ENCODE measurements at places on chromosomes 6 and 20. TPM values are rescaled to one million over a fixed set of nuclear protein-coding genes. Genes with fewer than 3 reads are reported as not detected.

Gene DEFB132
- total RNA-seq, result not detected

Gene SIRPD
- total RNA-seq, result not detected

Gene ULBP3
- total RNA-seq, result 6.1 TPM

Gene PPP1R14C
- total RNA-seq, result not detected

Gene ZC2HC1B
- not detected for total RNA-seq

Gene SIGLEC1
- total RNA-seq, result not detected

Gene FAM83B
- total RNA-seq, result not detected

Gene MMP24
- 0.32 TPM for total RNA-seq

Gene TTLL9
- not detected for total RNA-seq

Gene CST7
- total RNA-seq, result not detected

Gene GATA5
- not detected for total RNA-seq

Gene TSHZ2
- total RNA-seq, result under 0.01 TPM

Measured in epithelial cell of umbilical artery (primary cell).